ENCODE measurements at places on chromosomes 1 and 21.

DNA sequence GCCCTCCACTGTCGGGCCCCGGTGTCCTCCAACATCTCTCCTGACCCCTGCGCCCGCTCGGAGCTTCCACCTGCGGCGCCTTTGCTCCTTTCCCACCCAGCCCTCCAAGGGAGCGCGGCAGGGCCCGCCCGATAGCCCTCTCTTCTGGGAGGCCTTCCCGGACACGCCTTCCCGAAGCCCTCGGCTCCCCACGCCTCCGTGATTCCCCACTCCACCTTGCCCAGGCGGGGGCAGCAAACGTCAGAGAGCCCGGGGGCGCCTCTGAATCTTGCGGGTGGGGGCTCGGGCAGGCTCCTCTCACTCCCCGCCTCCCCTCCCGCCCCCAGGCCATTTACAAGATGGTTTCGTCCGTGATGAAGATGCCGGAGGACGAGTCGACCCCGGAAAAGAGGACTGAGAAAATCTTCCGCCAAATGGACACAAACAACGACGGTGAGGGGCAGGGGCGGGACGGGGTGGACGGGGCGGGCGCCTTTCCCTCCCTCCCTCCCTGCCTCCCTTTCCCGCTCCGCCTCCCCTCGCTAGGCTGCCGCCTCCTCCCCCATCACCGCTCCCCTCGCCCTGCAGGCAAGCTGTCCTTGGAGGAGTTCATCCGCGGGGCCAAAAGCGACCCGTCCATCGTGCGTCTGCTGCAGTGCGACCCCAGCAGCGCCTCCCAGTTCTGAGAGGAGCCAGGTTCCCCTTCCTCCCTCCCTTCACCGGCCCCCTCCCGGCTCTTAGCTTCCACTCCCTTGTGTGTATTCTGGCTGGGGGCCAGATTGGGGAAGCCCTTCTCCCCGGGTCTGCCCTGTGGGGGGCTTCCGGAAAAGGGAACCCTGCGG, 7.1 kb downstream of the HPCA start:
- DNase-seq = peak; percentile 39

GRCh38 chr1:46303872-46304326, 401 bp downstream of the UQCRH start:
- no peak for DNase-seq

GRCh38 chr1:54663725-54664124, 22.1 kb downstream of the MROH7 start:
- no peak for DNase-seq

DNA sequence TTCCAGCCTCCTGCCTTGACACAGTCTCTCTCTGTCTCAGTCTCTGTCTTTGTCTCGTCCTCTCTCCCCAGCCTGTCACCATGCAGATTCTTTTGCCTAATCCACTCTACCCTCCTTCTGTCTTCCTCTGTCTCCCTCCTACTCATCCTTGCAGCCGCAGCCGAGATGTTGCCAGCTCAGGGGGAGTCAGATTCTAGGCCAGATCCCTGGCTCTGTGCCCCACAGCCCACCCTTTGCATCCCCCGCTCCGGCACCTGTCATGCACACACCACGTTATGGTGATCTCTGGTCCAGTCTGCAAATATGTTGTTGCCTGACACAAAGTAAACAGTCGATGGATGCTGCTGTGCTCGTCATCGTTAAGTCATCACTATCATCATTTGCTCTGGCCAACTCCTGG, 35.5 kb upstream of the IGSF21 start:
- DNase-seq = no peak

- DNase-seq = peak; percentile 72
Measured at GRCh38 chr1:1677718-1678580, 14.6 kb downstream of the SLC35E2B start.

- DNase-seq = no peak
Measured at GRCh38 chr1:53197291-53198200, 922 bp downstream of the CPT2 start.

GRCh38 chr1:191892716-191893115, 265.5 kb upstream of the RGS18 start:
- DNase-seq = no peak

All from activated naive CD4-positive, alpha-beta T cell treated with anti-CD3 and anti-CD28 coated beads, Interleukin-2, amount 10 ng/mL, durations not matched to agents 7 days and 5 days (primary cell).